GM23338 (cell line): ENCODE measurements at places on chromosomes 4 and X.

GRCh38 chr4:121973816-121974215, 22.0 kb upstream of the TRPC3 start:
- no peak for DNase-seq

- DNase-seq: no peak
These were observed 227.0 kb downstream of the NR3C2 start for GRCh38 chr4:148215202-148215601.

GRCh38 chrX:115330498-115331168, 41.1 kb downstream of the LUZP4 start:
- peak; percentile 70 for DNase-seq

DNA sequence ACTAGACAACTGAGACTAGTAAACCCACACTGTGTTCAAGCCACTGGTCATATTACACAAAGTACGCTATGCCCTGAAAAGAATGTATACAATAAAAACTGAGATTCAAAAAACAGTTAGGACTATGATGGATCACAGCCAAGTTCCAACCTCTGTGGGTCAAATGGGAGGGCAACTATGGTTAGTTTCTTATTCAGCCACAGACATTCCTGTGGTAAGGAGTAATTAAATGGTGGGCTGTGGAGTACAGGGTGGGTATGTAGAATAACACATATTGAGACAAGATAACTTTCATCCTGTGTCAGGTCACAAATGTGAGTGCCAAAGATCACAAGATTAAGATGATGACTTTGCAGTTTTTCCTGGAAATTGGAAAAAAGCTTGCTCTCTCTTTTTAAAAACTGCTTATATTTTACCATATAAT, 167.2 kb downstream of the NPNT start:
- DNase-seq: no peak

DNA sequence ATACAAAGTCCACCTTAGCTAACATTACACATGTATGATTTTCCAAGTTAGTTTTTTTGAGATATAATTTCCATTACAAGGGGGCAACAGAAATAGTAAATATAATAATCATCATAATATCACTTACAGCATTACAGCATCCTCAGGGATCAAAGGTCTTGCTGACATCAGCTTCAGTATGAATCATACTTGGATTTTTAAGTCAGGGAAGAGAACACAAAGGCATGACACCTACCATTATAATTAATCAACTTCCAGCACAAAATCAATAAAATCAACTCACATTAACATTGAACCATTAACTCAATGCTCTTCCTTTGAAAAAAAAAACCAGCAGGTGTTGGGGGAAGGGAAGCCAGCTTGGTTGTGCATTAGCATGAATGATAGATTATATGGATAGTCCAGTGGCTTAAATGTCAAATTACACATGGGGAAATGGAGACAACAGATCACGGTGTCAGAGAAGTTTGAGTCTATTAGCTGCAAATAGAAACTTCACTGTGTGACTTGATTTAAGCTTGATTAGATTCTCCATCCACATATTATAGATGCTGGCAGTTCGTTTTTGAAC, 66.9 kb upstream of the CAPN6 start:
- DNase-seq: no peak

DNA sequence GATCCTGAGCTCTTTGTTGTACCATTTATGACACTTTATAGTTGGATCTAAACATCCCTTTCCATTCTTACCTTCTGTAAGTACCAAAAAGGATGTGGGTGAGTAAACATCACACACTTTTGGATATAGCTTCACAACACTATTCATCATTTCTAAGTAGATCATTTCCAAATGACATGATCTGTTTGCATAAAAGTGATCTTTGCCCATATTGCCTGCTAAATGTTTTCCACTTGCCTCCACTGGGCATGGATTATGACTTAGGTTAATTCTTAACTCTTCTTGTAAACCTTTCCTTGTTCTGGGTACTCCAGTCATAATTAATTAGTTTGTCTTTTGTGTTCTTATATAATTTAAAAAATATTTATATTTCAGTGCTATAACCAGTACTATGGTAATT, 244.9 kb upstream of the AGA start:
- DNase-seq: no peak

DNA sequence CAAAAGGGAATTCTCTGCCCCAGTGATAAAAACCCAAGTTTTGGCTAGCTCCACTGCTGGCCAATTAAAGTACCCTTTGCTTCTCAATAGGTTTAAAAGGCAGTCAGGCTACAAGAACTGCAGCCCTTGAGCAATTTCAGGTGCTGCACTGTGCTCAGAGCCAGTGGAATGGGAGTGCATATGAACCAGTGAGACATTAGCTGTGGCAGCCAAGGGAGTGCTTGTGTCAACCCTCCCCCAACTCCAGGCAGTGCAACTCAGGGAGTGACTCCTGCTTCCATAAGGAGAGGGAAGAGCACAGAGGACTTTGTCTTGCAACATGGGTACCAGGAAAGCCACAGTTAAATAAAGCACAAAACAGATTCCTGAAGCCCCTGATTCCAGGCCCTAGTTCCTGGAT, 61.6 kb upstream of the VAMP7 start:
- DNase-seq: peak; percentile 0

DNA sequence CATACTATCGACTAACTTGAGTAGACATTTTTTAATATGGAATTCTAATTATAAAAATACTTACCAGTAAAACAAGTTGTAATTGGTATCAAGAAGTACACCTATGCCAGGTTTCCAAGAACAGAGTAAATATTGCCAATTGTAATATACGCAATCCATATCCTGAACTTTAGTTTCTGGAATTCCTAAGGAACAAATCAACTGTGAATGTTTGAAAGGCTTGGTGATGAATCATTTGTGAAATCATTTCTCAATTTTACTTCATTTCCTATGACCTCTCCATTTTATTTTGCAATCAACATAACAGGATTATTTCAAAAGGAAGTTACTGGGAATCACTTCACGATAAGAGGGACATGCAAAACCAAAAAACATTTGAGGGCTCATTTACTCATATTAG, 3.7 kb downstream of the IL13RA2 start:
- DNase-seq: no peak

DNA sequence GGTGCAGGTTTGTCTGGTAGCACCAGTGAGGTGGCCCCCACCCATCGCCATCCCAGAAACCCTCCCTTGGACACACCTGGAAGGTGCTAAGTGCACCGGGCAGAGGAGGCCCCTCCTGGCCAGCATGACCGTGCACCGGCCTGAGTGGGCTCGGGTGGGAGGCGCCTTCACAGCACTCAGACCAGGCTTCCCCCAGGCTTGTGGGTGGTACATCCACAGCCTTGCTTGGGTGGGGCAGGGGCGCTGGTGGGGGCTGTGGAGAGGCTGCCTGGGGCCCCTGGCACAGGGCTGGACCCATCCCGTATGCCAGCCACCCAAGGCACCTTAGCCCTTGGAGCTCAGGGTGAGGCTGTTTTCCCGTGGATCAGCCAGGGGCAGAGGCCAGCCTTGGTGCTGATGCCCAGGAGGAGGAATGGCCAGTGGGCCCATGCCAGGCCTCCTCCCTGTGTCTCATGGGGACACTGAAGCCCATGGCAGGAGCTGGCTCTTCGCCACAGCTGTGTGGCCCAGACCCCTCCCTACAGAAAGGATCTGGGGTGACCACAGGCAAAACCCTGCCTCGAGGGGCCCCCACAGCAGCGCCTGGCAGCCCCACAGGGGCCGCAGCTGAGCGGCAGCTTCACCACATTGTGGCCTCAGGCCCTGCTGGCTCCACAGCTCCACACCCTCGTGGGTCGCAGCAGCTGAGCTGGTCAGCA, 21.4 kb downstream of the NKX1-1 start:
- no peak for DNase-seq

- DNase-seq: peak; percentile 49
These were observed 78.8 kb upstream of the TEX13A start for GRCh38 chrX:105299286-105299685.
